HCT116 (cell line): ENCODE measurements at places on chromosomes 12 and 14. TPM values are rescaled to one million over a fixed set of nuclear protein-coding genes. Genes with fewer than 3 reads are reported as not detected.

- DNase-seq = no peak
Measured at GRCh38 chr12:62371661-62372060, 95.0 kb upstream of the MON2 start.

AMDHD1 gene
- 3.0 TPM for total RNA-seq

- no peak for DNase-seq
Measured at GRCh38 chr12:110763583-110763982, 20.9 kb upstream of the PPP1CC start.

KRT77 gene
- not detected for total RNA-seq

RFLNA gene
- not detected for total RNA-seq

PPM1H gene
- 8.0 TPM for total RNA-seq

GRCh38 chr12:29343022-29343799 is 37.8 kb downstream of the ERGIC2 start:
- DNase-seq = no peak

DNA sequence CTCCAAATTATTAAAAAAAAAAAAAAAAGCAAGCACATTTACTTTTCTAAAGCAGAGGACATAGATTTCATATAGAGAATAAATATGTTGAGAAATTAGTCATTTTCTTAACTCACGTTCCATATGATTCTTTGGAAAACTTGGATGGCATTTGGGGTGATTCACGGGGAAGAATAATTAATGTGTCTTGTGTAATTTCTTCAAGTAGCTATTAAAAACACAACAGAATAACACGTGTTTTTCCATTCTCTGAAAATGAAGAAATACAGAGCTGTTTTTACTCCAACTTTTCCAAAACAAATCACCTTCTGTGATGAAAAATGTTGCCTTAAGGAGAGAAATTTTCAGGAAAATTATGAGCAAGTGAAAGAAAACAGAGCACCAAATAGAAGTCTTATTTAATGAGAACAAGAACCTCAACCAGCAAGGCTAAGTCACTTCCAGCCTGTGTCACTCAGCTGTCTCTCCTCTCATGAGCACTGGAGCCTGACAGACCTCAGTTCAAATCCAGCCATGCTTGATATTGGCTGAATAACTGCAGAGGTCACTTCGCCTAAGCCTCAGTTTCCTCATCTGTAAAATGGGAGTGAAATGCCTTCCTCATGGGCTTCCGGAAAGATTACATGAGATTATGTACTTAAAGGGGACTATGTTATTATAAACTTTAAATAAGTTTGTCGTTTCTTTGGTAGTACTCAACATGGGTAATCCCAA is 42.8 kb upstream of the NUAK1 start:
- no peak for DNase-seq

DNA sequence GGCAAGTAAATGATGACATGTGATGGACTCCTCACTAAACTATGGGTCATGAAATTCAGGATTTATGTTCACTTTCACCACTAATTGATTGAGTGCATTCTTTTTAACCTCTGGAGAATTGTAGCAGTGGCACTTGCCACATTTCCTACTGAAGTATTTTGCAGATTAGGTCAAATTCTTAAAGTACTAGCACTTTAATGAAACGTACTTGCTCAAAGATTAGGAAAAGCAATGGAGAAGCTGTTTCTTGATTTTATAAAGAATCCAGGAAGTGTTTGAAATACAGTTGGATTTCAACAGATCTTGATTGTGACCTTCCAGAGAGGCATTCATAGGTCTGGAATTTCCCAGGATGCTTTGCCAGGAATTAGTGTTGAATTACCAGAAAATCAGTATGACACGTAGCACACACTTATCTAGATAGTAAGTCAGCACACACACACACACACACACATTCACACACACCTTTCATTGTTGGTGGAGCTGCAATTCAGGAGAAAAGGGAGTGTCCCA is 162.6 kb downstream of the MYRFL start:
- peak; percentile 75 for DNase-seq

DNA sequence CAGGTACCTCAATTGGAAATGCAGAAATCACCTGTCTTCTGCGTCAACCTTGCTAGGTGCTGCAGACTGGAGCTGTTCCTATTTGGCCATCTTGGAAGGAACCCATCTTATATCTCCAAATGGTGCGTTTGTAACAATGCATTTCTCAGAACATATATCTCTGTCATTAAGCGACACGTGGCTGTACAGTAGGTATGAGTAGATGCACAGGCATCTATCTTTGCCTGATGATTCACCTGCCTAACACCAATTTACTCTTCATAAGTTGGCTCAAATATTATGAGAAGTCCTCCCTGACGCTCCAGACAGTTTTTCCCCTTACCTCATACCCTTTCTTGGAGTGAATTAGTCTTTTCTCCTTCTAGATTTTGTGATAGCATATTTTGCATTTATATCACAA is 44.2 kb downstream of the GPR137C start:
- DNase-seq = no peak

SLC7A8 gene
- total RNA-seq = 5.3 TPM

DNA sequence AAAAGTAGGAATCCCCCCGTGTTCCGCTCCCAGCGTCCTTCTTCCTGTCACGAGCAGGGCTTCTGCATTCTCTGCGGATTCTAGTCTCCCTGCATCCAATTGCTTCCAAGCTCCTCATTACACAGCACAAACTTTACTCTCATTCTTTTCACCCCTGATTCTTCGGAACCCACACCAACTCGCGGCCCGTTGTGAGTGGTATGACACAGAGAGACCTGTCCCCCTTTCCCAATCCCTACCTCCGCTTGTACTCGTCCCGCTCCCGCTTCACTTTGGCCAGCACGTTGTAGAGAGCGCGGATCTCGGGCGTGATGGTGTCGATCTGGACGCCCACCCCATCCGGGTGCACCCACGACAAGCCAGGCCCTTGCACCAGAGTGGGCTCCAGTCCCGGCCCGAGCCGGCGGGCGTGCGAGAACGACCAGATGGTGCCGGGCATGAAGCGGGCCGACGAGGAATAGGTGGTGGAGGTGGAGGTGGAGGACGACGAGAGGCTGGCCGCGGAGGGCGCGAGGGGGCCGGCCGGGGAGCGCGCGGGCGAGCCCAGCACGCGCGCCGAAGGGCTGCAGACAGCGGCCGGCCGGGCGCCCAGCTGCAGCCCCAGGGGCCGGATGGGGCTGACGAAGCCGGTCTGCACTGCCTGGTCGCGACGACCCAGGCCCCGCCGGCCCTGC is 687 bp downstream of the IFFO1 start:
- no peak for DNase-seq

PTPN21 gene
- total RNA-seq = 7.6 TPM

DNA sequence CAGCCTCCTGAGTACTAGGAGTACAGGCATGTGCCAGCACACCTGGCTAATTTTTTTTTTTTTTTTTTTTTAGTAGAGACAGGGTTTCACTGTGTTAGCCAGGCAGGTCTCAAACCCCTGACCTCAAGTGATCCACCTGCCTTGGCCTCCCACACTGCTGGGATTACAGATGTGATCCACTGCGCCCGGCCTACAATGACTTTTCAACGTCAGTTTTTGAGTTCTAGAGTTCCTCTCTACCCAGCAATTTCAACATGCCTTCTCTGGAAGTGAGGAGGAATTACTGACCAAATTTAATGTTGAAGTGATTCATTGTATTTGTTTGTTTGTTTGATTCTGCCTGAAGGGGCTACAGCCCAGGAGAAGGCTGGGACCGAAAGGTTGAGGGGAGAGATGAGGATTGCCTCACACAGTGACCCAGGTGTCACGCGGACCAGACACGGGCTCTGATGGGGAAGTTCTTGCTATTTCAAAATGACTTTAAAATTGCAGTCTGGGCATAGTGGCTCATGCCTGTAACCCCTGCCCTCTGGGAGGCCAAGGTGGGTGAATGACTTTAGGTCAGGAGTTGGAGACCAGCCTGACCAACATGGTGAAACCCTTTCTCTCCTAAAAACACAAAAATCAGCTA is 8.6 kb upstream of the DENR start:
- DNase-seq = no peak

GRCh38 chr12:101713059-101713682 is 15.7 kb downstream of the CHPT1 start:
- DNase-seq = no peak

DNA sequence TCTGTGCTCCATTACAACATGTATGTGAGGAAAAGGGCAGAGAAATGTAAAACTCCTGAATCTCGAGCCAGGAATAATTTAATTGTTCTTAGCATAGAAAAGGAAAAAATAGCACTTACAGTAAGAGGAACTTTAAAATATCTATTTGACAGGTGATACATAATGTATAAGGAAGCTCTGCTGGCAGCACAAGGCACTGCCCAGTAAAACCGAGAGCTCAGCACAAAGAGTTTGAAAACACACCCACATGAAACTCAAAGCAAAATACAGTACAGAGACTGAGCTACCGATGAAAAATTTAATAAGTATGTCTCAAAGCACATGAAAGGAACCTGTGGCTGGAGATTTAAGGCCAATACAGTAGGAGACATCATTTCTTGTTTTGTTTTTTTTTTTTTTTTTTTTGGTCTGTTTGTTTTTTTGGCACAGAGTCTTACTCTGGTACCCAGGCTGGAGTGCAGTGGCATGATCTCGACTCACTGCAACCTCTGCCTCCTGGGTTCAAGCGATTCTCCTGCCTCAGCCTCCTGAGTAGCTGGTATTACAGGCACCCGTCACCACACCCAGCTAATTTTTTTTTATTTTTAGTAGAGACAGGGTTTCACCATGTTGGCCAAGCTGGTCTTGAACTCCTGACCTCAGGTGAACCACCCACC is 19.2 kb downstream of the CLIP1 start:
- DNase-seq = no peak

GRCh38 chr12:118188690-118189371 is 52.9 kb downstream of the PEBP1 start:
- no peak for DNase-seq

- peak; percentile 27 for DNase-seq
Measured at GRCh38 chr12:96986883-96987523, 79.9 kb downstream of the NEDD1 start.

GUCY2C gene
- total RNA-seq = not detected

TMEM263 gene
- 31.3 TPM for total RNA-seq

GRCh38 chr12:13734584-13735152 is 246.7 kb downstream of the GRIN2B start:
- DNase-seq = no peak

DNA sequence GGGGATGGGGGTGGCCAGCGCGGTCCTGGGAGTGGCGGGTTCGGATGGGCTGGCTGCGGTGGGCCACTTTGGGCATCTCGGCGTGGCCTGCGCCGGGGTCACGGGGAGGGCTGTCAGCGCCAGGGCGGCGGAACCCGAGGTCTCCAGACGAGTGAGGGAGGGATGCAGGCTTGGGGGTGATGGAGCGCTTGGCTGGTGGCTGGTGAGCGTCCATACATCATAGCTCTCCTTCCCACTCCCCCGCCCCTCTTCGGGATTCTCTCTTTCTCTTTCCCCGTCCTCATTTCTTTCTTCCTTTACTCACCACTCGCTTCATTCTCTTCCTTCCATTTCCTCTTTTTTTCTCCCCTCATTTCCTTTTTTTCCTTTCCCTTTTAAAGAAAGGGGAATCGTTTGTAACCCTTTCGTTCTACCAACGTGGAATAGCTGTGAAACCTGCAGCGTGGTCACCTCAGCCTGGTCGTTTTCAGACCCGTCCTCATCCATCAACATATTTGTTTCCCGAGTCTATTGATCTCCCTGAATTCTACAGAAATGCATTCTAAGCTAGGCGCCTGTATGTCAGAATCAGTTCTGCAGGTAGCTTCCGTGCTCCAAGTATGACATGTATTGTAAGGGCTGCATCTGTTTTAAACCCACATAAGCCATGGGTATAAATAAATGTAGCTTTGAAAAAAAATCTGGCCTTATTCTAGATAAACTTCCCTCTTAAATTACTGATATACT is 260.3 kb upstream of the E2F7 start:
- DNase-seq = no peak

MYO1H gene
- total RNA-seq = not detected
